Activated CD8-positive, alpha-beta memory T cell treated with anti-CD3 and anti-CD28 coated beads for 1 hour (primary cell): ENCODE measurements at places on chromosomes 1 and 21.

DNA sequence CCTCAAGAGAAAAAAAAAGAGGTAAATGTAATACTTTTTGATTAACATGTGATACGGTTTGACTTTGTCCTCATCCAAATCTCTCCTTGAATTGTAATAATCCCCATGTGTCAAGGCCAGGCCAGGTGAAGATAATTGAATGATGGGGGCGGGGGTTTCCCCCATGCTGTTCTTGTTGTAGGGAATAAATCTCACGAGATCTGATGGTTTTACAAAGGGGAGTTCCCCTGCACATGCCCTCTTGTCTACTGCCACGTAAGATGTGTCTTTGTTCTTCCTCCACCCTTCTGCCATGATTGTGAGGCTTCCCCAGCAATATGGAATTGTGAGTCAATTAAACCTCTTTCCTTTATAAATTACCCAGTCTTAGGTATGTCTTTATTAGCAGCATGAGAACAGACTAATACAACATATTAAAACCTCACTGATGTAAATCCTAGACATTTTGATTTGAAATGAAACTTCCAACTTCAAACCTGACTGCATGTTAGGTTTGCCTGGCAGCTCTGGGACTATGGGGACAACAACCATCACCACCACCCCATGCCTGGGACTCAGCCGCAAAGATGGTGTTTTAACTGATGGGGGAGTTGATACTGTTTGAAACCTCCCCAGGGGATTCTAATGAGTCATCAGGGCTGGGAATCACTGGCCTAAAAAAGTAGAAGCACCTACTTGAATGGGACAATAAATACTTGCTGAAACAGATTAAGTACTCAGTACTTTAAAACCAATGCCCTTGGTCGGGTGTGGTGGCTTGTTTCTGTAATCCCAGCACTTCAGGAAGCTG, 32.8 kb upstream of the BACH1 start:
- no peak for DNase-seq

GRCh38 chr1:2412773-2413494, 570 bp upstream of the PEX10 start:
- no peak for DNase-seq

DNA sequence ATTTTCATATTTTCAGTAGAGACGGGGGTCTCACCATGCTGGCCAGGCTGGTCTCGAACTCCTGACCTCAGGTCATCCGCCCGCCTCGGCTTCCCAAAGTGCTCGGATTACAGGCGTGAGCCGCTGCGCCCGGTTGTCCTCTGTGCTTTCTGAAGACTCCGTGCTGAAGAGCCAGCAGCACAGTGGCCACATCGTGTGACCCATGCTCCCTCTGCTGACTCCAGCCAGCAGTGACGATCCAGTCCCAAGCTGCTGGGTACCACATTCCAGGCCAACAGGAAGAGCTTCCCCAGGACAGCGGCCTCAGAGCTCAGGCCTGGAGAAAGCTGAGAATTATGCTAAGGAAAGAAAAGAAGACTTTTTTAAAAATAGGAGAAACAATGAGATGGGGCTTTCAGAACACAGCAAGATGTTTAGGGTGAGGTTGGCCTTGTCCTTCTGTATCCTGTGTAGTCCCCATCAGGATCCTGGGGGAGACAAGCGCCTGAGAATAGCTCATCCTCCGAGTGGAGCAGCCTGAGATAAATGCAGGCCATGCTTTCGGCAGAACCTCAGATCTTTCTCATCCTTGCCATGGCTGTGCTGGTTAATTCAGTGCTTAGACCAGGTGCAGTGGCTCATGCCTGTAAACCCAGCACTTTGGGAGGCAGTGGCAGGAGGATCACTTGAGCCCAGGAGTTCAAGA, 207.1 kb downstream of the SLC35F3 start:
- DNase-seq, result no peak

GRCh38 chr1:174534789-174535188, 87.0 kb downstream of the GPR52 start:
- no peak for DNase-seq

GRCh38 chr21:17513214-17514123, 626 bp downstream of the CXADR start:
- no peak for DNase-seq

DNA sequence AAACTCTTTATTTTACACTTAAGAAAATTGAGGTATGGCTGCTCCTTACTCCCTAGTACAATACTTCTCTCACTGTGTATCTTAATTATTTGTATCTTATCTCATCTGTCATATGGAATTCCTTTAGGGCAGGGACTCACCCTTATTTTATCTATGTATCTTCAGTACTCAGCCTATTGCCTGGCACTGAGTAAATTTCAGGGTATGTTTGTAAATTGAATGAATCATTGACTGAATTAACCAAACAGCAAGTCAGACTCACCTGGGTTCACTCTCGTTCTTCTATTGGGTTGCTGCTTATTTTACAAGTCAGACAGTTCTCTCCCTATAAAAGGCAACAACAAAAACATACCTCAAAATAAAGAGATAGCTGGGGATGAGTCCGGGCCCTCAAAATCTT, 63.8 kb downstream of the LAMC1 start:
- no peak for DNase-seq

- DNase-seq, result no peak
Observed at GRCh38 chr1:77797991-77798390, 18.5 kb downstream of the MIGA1 start.

DNA sequence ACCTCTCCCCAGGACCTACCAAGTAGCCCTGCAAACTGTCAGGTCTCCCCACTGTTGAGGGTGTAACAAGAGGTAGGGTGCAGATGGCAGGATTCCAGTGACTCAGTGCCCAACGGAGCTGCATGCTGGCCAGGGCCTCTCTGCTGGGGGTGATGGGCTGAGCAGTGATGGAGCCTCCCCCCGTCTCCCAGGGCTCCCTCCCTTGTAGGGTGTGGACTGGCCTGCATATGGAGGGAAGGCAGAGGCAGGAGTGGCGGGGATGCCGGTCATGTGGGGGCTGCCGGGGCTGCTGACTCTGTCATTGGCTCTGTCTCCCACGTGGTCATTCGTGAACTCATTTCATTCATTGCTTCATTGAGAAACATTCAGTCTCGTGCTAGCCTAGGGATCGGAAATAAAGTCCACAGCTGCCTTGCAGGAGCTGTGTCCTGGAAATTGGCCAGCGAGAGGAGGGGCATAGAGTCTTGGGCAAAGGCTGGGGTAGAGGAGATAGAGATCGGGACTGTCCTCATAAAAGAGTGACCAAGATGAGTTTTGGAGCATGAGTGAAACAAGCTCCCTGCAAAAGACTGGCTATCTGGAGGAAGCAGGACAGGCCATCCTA, 22.9 kb upstream of the DISP3 start:
- DNase-seq, result no peak

DNA sequence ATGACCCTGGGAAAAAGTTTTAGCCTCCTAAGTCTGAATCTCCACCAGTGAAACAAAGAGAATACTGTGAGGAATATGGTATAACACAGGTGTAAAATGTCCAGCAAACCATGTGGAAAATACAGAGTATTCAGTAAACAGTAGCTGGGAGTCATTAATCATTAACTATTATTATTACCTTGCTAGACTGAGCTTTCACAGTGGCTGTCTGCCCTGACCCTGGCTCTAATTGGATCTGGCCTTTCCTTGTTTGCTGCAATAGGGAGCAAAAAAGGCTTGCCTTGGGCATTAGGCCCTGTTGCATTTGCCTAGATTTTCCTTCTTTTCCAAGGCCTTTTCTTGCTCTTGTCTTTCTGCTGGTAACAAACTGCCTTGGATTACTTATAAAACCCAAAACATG, 179.1 kb upstream of the BEND5 start:
- DNase-seq, result no peak

- no peak for DNase-seq
Observed at GRCh38 chr1:71264039-71264438, 183.2 kb upstream of the ZRANB2 start.

DNA sequence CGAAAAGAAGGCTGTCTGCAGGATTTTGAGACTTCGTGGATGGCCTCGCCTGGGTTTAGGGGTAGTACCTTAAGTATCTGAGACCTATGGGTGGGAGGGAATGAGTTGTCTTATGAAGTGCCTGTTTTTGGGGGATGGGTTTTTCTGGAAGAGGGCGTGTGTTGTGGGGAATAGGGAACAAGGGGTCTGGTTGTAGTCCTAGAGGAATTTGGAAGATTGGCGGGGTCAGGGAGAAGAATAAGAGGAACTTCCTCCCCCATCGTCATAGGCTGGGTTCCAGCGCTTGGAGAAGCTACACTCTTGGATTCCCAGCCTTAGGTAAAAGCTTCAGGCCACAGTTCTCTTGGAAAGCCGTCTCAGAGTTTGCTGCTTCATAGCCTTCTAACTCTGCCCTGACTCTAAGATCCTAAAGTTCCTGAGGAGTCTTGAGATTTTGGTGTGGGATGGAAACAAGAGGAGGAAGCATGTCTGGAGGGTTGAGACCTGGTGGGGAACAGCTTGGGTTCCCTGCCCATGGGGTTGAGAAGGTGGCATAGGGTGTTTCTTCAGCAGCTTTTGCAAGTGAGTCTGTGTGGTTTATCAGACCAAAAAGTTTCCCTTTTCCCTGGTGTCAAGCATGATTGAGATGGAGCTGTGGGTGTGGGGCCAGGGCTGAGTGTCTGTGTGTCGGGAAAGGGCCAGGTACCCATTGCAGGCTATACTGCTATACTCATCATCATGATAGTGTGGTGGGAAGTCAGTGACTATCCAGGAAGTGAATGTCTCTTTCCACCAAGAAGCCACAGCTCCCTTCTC, 1.8 kb downstream of the VANGL2 start:
- no peak for DNase-seq

- DNase-seq, result no peak
Observed at GRCh38 chr1:9126511-9126910, 2.4 kb downstream of the GPR157 start.

DNA sequence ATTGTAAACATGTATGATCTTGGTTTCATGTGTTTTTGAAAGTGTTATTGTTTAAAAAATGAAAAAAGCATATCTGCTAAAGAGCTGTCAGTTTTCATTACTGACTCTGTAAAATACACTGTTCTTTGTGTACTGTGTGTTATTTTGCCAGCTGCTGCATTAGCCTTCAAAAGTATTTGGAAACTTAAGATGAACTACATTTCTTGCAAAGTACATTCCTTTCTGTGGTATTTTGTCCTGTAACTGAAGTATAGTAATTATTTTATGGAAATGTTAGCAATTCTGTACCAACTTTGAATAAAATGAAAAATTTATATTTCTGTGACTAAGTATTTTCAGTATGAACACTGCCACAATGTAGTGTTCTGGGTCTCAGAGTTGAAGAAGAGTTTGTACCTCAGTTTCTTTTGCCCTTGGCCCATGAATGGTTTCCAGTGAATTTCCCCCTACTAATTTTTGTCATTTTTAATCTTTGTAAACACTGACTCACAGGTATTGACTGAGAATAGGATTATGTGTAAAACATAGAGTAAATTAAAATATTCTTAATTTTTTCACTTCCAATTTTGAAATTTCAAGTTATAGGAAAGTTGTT, 32.7 kb downstream of the MRPS6 start:
- no peak for DNase-seq

DNA sequence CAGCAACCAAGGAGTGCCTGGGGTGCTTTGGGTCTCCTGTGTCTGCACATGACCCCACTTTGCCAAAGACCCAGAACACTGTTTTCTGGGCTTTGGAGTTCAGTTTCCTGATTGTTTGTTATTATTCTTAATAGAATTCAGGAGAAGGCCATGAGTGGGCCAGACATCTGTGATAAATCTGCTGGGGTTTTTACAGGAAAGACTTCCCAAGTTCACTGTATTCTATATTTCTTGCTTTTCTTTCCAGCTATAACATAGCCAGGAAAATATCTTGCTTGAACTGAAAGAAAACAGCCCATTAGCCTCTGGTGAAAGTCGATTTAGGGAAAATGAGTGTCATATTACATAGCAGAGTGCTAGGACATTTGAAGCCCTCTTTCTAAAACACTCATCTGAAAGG, 345.1 kb upstream of the USP24 start:
- DNase-seq, result no peak

DNA sequence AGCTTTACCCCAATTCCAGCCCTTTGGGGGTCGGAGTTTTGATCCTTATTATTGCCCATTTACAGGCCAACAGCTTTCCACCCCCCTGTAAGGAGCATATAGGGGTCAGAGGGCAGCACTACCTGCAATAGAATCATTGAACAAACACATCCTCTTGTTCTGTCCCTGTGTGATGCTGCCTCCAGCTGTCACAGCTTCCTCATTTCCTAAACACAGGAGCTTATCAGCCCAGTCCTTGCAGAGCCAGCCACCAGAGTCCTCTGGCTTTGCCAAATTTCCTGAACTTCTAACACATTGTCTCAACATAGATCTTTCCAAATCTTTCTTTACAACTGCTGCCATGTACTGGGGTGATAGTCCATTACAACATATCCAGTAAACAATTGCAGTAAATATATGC, 32.8 kb upstream of the PTBP2 start:
- DNase-seq, result no peak

DNA sequence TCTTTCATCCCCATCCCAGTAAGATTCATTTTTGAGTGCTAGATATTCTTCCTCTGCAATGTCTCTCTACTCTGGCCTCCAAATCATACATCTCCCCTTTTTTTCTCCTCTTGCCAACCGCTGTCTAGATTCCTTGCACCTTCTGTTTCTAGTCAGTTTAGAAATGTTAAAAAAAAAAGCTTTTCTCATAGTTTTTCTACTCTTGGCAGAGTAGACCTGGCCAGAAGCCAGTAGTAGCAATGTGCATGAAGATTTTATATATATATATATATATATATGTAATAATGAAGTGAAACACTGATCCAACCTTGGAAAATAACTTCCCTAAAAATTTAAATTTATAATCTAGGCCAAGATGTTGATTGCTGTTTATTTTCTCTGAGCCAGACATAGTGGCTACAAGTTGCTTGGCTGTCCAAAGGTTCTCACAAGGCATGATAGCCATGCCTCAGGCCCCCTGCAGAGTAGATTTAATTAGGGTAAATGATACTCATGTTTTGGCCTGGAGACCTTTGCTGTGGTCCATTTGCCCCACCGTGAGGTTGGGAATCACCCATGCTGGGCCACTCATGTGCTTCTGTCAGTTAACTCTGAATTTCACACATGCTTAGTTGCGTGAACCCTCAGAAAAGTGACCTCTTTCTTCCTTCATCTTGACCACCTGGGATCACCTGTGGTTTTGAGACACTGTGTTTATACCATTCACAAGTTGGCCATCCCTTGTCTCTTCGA, 103.4 kb upstream of the KCNE2 start:
- DNase-seq, result no peak

DNA sequence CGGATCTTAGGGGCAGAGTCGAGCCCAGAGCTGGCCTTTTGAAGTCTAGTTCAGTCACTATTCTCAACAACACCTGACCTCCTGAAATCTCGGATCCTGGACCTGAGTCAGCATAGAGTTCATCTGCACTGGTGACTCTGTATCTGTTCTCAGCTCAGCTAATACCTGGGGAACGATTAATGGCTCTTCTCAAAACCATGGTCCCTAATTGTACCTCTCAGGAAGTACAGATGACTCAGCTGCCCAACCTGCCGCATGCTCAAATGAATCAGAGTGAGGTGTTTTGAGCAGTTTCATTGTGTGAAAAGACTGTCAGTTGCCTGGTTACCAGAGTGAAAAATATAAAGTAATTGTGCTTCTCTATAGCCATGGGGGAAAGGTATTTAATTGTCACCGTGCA, 89.2 kb downstream of the SLC35F3 start:
- no peak for DNase-seq
